ENCODE measurements at places on chromosomes 16 and 17. TPM values are rescaled to one million over a fixed set of nuclear protein-coding genes. Genes with fewer than 3 reads are reported as not detected.

BCAS3 gene
- total RNA-seq = 18.2 TPM

C16orf96 gene
- not detected for total RNA-seq

DNA sequence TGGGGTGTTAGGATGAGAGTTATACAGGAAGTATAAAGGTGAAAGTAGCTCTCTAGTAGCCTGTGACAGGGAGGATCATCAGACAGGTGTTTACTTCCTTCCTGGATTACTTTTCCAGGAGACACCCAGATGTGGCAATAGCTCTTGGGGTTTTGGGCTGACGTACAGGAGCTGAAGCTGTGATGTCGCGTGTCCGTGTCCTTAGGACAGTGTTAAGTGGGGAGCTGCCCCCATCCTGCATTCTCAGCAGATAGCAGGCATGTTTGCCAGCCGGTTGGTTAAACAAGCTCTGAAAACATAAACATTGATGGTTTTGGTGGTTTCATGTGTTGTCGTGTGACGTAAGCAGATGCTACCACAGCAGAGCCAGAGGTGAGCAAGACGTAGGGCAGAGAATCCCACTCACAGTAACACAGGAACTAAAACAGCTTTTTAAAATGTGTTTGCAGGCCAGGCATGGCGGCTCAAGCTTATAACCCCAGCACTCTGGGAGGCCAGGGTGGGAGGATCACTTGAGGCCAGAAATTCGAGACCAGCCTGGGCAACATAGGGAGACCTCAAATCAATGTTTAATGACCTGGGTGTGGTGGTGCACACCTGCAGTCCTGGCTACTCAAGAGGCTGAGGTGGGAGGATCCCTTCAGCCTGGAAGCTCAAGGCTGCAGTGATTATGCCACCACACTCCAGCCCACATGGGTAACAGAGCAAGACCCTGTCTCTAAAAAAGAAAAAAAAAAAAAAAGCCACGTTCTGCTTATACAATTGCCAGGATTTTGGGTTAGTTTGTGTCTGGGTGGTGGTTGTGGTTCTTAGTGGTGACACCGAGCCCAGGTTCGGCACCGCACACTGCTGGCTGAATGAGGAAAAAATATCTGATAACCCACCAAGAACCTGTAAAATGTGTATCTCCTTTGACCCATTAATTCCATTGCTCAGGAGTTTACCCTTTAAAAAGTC is 18.2 kb upstream of the IL17C start:
- no peak for DNase-seq
- H3K27ac ChIP-seq = no peak overlapping the region

- H3K36me3 ChIP-seq = no peaks in the 10 kb centered on the region
- no peak overlapping the region for H3K4me3 ChIP-seq
- DNase-seq = no peak
- H3K27ac ChIP-seq = no peak overlapping the region
These were observed 37.2 kb downstream of the GNAO1 start for GRCh38 chr16:56228476-56228875.

- H3K4me3 ChIP-seq = no peak overlapping the region
- H3K27me3 ChIP-seq = no peaks in the 10 kb centered on the region
- peaks cover 30% of the 10 kb centered on the region for H3K36me3 ChIP-seq
- no peak for DNase-seq
- no peaks in the 10 kb centered on the region for H3K4me1 ChIP-seq
These were observed 4.8 kb upstream of the ATXN7L3 start for GRCh38 chr17:44204441-44204882.

DNA sequence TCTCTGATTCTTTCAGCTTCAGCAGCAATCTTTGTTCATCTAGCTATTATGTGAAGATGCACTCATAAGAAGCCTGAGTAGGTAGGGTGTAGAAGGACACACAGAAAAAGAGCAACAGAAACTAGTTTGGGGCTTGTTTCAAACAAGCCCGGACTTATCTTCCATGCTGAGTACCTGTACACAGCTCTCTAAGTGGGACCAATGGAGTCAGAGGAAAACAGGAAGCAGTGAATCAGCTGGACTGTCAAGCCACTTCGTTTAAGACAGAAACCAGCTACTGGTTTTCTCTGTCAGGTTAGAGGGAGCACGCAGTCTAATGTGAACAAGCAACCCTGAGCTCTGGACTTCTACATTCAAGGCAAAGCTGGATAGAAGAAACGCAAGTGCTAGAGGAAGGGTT is 16.0 kb downstream of the MAP2K6 start:
- H3K27me3 ChIP-seq = no peaks in the 10 kb centered on the region
- DNase-seq = no peak
- no peaks in the 10 kb centered on the region for H3K36me3 ChIP-seq
- peak overlapping the region; percentile 5 for H3K27ac ChIP-seq
- H3K4me1 ChIP-seq = peaks cover 47% of the 10 kb centered on the region
